ENCODE measurements at places on chromosomes 13 and 19. TPM values are rescaled to one million over a fixed set of nuclear protein-coding genes. Genes with fewer than 3 reads are reported as not detected.

The SCN1B gene
- 2.2 TPM for total RNA-seq

The DAZAP1 gene
- total RNA-seq = 50.5 TPM

The NCR1 gene
- not detected for total RNA-seq

The C1QTNF9B gene
- total RNA-seq = 0.31 TPM

The ACP7 gene
- 0.09 TPM for total RNA-seq

The LACC1 gene
- 2.5 TPM for total RNA-seq

The SPPL2B gene
- total RNA-seq = 34.6 TPM

The CBY2 gene
- total RNA-seq = not detected

The PEAK3 gene
- 0.85 TPM for total RNA-seq

The KCTD4 gene
- total RNA-seq = 5.9 TPM

The TPP2 gene
- total RNA-seq = 31.3 TPM

The MEIS3 gene
- 124 TPM for total RNA-seq

The MYADM gene
- total RNA-seq = 26.7 TPM

The AXL gene
- total RNA-seq = 14.4 TPM

The LHB gene
- total RNA-seq = 1.5 TPM

The FCAR gene
- total RNA-seq = not detected

The ZNF560 gene
- total RNA-seq = not detected

The CCNA1 gene
- total RNA-seq = not detected

The FUT6 gene
- total RNA-seq = 0.87 TPM

The ATP12A gene
- not detected for total RNA-seq

The HAUS5 gene
- total RNA-seq = 10.8 TPM

The ARRDC5 gene
- total RNA-seq = 0.33 TPM

The ZNF230 gene
- 2.8 TPM for total RNA-seq

The SLC10A2 gene
- 1.1 TPM for total RNA-seq

The SMAD9 gene
- 4.9 TPM for total RNA-seq

The DCT gene
- total RNA-seq = 0.17 TPM

The PRRG2 gene
- 0.82 TPM for total RNA-seq

The ERICH4 gene
- not detected for total RNA-seq

The FLT3LG gene
- total RNA-seq = 0.25 TPM

The PRODH2 gene
- not detected for total RNA-seq

The ZNF878 gene
- total RNA-seq = 0.36 TPM

All from motor neuron (in vitro differentiated cells).